ENCODE measurements at places on chromosomes 6 and 20.

GRCh38 chr20:59015812-59016711 lies 3.2 kb upstream of the TUBB1 start:
- no peak for DNase-seq

DNA sequence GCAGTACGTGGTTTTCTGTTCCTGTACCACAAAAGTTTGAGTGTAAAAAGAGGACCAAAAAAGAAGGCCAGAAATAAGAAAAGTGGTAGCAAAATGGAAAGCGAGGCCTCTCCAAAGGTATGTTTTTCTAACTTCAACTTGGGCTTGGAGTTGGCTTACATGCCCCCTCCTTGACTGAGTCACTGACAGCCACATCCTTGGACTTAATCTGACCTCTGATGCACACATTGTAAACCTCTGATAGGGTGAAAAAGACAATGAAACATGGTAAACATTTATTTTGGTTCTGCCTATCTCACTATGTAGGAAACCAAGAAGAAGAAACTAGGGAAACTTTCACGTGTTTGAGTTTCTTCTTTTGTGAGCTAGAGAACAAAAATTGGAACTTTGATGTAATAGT lies 503.2 kb upstream of the ID4 start:
- DNase-seq: no peak

DNA sequence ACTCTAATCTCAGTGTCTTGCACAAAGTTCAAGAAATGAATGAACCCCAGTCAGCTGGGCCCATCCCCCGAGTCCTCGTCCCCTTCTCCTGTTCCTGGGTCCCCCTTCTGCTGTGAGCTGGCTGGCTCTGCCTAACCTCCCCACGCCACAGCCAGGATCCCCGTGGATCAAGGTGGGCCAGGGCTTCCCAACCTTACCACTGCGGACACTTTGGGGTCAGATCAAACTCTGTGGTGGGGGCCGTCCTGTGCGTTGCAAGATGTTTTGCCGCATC lies 116.2 kb downstream of the SULF2 start:
- DNase-seq: no peak

DNA sequence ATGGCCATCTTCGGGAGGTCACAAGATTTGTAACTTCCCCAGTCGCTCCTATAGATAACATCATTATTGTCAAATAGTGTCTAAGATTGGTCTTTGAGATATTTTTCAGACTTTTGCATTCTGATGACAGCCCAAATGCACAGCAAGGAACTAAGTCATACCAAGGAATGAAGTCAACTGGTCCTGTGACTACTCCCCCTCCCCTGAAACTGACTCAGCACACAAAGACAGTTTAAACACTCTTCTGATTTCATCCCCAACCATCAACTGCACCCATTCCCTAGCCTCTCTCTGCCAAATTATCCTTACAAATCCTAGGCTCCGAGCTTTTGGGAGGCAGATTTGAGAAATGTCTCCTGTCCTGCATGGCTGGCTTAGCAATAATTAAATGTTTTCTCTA lies 139.4 kb downstream of the HS3ST5 start:
- no peak for DNase-seq

DNA sequence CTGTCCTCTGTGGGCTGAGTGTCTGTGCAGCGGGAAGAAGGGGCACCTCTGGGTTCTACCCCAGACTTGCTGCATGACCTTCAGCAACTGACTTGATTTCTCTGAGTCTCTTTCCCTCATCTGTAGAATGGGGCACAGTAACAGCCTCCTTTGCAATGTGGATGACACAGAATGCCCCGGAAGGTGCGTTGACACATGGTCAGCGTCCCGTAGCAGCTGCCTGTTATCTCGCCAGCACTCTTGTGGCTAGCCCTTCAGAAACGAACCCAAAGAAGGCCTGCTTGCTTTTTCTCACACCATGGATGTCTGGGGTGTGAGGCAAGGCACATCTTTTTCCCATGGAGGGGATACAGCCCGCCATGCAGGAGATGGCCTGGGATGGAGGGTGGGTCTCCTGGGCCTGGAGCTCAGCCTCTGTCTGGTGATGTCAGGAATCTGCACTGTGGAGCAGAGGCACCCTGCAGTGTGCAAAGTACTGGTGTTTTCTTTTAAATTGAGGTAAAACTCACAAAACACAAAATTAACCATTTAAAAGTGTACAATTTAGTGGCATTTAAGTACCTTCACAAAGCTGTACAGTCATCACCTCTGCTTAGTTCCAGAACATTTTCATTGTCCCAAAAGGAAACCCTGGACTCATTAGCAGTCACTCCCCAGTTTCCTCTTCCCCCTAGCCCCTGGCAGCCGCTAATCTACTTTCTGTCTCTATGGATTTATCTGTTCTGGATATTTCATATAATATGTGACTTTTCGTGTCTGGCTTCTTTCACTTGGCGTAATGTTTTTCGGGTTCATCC lies 59.8 kb upstream of the FAM83D start:
- no peak for DNase-seq

DNA sequence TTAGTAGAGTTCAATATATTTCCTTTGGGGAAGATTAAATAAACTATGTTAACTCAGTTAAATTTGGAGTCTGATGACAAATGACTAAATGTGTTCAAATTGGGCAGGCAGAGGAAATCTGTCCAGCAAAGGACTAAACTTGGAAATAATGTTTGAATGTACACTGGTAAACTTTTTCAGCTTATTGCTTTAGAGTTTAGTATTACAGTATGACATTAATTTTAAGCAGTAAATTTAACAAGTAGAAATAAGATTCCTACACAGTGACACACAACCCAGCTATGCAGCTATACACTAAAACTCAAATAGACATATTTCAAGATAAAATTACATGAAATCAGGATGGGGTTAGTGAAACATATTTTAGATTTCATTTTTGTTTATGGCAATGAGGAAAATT lies 42.6 kb upstream of the HDGFL1 start:
- DNase-seq: no peak

GRCh38 chr6:41702089-41702745 lies 33.2 kb downstream of the TFEB start:
- DNase-seq: no peak

- no peak for DNase-seq
These were observed 2.2 kb upstream of the PPDPF start for GRCh38 chr20:63518351-63518861.

- no peak for DNase-seq
These were observed 14.0 kb upstream of the MAPK13 start for GRCh38 chr6:36116066-36116864.

DNA sequence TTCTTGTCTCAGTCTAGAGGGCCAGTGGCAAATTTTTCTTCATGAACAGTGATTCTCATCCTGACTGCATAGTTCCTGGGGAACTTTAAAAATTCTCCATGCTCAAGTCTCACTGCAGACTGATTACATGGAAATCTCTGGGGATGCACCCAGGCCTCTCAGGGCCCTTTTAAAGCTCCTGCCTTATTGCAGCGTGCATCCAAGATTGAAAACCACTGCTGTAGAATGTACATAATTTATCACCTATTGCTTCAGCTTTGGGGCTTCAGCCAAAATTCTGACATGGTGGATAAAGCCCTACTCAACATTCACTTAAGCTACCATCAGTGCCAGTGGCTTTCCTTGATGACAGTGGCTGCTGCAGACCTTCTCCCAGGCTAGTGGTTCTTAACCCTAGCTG lies 143.8 kb downstream of the BTBD3 start:
- no peak for DNase-seq

GRCh38 chr6:41642960-41643898 lies 5.0 kb downstream of the MDFI start:
- DNase-seq: no peak

DNA sequence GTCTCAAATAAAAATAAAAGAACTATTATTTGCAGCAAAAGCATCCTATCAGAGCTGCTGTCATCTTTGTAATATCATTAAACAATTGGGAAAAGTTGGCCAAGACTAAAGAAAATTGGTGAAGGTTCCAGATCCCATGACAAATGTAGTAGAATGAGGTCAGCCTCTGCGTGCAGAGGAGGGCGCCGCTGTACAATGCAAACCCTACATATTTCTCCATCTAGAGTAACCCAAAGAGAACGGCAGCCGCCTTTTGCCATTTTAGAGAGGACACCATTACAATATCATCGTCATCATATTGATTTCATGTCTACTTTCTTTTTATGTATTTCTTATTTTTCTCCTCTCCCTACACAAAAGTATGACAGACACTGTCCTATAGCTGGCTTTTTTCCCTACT lies 59.5 kb downstream of the ZMYND8 start:
- no peak for DNase-seq

- DNase-seq: no peak
These were observed 9.1 kb upstream of the SLC22A16 start for GRCh38 chr6:110485491-110485890.

- DNase-seq: no peak
These were observed 215.2 kb downstream of the TMEM242 start for GRCh38 chr6:157107915-157108651.

DNA sequence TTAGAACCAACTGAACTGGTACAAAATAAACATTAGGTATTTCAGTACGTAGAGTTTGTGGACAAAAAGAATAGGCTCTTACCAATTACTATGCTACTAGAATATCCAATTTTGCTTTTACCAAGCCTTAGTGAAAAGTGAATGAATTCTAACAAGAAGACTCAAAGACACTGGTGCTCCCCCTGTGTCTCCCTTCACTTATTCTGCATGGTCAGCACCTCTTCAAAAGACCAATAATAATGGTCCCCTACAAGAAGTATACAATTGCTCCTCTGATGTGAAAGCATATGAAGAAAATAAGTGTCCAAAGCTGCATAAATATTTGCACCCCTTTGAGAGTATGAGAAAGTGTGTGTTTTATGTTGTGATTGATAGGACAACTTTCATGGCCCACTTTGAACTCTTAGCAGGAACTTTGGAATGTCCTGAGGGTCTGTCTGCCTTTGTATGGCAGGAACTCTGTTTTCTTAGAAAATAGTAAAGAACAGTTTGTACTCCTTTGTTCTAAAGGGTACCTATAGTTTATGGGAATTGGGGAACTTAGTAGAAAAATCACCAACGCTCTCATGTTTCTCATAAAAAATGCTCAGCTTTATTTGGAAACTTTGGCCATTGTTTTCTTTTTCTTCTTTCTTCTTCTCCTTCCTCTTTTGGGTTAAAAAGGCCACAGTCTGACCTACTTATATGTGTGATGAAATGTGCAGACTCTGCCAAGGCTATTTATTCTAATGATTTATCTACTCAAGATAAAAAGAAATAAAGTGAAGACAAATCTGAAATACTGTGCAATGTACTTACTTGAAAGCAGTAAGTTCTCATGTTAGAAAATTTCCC lies 352.4 kb downstream of the LAMA2 start:
- DNase-seq: no peak

GRCh38 chr6:52335576-52335975 lies 26.4 kb upstream of the PAQR8 start:
- no peak for DNase-seq

DNA sequence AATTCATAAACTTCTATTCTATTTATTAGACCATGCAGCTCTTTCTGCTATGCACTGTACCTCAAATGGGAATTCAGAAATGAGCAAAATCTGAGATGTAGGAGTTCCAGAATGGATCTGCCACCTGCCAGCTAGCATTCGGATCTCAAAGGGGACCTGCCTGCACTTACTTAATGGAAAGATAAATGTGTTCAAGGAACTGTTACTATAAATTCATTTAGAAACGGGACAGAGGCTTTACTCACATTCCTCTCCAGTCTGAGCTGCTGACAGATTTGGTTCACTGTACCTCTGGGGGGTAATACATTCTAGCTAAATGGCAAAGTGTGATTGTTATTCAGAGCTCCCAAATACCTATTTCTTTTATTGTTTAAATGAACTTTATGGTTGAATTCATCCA lies 384.1 kb downstream of the GRIK2 start:
- DNase-seq: no peak

DNA sequence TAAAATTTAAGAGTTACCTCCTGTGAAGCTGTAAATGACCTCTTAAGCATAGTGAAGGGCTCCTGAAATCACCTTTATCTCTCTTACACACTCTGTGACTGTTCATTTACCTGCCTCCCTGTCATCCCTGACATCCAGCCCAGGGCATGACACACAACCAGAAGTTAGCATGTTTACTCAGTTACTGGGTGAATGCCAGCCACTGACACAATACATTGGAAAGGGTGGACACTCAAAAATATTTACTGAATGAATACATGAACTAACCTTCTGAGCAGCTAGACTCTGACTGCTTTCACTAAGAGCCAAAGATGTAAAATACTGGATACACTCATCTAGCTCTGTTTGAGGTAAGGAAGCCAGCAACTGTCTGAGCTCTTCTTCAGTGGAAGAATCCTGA lies 25.3 kb downstream of the SERAC1 start:
- no peak for DNase-seq

DNA sequence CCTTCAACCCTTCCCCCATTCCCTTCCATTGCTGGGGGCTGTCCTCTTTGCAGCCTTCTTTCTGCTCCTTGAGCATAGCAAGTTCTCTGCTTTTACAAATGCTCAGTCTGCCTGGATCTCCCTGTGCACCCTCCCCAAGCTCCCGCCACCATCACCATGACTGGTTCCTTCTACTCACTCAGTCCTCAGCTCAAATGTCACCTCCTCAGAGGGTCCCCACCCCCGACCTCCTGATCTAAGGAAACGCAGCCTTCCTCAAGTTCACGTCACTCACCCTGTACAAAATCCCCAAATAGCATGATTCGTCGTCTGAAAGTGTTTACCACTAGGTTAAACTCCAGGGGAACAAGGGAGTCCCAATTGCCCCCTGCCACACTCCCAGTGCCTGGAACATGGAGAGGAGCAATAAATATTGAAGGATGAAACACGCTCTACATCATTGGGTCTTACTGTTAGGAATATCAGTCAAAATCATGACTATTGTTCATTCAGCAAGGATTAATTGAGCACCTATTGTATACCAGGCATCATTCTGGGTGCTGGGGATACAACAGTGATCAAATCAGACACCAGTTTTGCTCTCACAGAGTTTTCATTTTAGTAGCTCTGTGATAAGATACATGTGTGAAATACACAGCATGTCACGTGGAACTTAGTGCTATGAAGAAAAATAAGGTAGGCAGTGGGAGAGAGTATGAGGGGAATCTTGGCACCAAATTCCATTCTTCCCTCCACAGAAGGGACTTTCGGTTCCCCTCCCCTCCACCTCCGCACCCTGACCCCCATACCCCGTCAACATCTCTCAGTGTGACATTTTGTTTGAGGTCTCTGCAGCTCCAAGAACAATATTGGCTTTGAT lies 15.6 kb downstream of the TP53RK start:
- DNase-seq: no peak

DNA sequence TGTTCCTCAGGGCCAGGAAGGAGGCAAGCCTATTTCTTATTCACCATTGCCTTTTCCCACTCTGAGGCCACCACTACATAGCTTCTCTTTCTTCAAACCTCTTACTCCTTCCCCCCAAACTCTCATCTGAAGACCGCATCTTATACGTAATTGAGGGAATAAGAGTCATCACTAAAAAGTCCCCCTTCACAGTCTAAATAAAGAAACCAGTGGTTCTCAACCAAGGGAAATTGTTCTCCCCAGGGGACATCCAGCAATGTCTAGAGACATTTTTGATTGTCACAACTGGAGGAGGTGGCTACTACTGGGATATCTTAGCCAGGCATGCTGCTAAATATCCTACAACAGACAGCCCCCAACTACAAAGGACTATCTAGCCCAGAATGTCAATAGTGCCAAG lies 327.6 kb upstream of the CNR1 start:
- DNase-seq: no peak

Data from activated CD4-positive, CD25-positive, alpha-beta regulatory T cell treated with anti-CD3 and anti-CD28 coated beads, Interleukin-2, amount 50 U/mL, for 16 hours (primary cell).